ENCODE measurements at places on chromosomes 7 and 10.

- peak; percentile 17 for DNase-seq
These were observed 465.9 kb upstream of the CELF2 start for GRCh38 chr10:10551596-10552301.

- DNase-seq = no peak
These were observed 264.4 kb downstream of the SORCS1 start for GRCh38 chr10:106900016-106900652.

DNA sequence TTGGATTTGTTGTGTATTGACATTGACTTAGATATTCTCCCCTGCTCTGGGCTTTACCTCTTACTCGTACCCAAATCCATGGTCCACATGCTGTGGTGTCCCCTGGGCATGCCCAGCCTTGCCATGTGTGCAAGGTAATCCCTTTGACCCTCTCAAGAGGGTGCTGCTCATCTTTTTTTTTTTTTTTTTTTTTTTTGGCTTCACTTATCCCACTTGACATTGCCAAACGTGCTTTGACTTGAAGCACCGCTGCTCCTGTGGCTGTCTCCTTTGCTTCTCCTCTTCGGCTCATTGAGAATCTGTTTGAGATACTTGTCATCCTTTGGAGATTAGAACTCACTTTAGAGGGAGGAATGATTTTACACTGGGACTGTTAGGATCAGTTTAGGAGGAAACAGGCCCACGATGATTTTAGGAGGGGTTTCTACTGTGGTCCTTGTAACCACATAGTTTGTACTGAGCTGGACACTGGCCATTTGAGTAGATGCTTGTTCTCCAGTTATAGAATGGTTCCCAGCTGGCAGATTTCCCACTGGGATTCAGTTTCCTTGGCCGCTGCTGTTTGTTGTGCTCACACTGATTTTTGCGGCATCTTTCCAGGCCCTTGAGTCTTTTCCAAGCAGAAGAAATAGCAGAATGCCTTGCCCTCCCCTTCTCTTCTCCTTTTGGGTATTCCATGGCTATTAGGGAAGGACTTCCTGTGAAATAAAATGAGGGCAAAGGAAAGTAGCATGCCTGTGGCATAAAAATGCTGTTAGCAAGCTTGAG lies 184.8 kb downstream of the AUTS2 start:
- no peak for DNase-seq

DNA sequence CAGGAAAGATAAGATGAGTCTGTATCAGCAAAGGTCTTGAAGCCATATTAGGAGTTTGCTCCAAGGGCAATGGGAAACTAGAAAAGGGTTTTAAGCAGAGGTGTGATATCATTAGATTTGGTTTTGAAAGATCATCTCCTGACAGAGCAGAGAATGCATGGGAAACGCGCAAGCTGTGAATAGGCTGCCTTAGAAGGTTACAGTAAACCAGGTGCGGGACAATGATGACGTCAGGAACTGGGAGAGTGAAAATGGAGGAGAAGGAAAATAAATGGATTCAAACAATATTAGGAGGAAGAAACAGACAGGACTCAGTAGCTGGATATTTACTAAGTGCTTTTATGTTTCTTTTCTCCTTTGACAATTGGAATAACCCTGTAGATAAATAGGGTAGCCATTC lies 50.6 kb downstream of the CACNB2 start:
- DNase-seq = no peak

- DNase-seq = no peak
These were observed 45.0 kb downstream of the ZCCHC24 start for GRCh38 chr10:79400146-79401004.

DNA sequence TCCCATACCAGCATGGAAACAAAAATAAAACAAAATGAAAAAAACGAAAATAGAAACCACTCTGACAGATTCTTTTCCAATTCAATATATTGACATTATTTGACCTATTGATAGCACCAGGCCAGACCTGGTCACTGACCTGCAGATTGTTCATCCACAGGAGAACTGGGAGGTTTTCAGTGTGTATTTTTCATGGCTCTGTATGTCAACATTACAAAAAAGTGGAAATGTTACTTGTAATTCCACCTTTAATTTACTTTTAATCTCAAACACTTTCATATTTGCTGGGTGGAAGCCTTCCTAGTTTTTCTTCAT lies 2.9 kb downstream of the HKDC1 start:
- DNase-seq = no peak

GRCh38 chr7:137909042-137909441 lies 62.3 kb upstream of the DGKI start:
- no peak for DNase-seq

- DNase-seq = no peak
These were observed 20.3 kb downstream of the HKDC1 start for GRCh38 chr10:69240455-69240854.

GRCh38 chr7:24834128-24834798 lies 77.0 kb upstream of the GSDME start:
- no peak for DNase-seq

- no peak for DNase-seq
These were observed 86.3 kb downstream of the ALOX5 start for GRCh38 chr10:45460235-45460878.

GRCh38 chr7:106640368-106641141 lies 20.4 kb downstream of the CCDC71L start:
- no peak for DNase-seq

- no peak for DNase-seq
These were observed 222.0 kb upstream of the C7orf33 start for GRCh38 chr7:148368562-148368961.

GRCh38 chr7:77239471-77239870 lies 39.9 kb upstream of the FGL2 start:
- DNase-seq = no peak

DNA sequence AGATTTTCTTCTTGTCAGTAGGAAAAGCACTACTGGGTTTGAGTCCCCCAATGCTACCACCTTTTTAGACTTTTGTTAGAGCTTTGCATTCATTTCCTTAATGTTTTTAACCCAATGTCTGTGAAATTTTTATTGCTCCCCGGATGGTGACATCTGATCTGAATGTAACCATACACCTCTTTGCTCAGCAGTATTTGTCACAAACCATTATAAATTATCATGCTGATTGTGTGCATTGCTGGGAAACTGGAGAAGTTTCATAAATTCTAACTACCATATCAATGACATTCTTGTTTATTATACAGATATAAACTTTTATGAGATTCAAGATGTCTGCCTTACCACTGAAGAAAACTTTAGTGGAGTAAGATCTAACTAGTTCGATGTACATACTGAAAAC lies 8.5 kb downstream of the NRP1 start:
- no peak for DNase-seq

GRCh38 chr10:26336979-26337378 lies 101.2 kb upstream of the APBB1IP start:
- DNase-seq = no peak

GRCh38 chr7:94486216-94486615 lies 23.4 kb upstream of the CASD1 start:
- DNase-seq = no peak
